ENCODE measurements at places on chromosomes 4 and X.

- DNase-seq = no peak
These were observed 138.0 kb downstream of the NSUN7 start for GRCh38 chr4:40887764-40888131.

DNA sequence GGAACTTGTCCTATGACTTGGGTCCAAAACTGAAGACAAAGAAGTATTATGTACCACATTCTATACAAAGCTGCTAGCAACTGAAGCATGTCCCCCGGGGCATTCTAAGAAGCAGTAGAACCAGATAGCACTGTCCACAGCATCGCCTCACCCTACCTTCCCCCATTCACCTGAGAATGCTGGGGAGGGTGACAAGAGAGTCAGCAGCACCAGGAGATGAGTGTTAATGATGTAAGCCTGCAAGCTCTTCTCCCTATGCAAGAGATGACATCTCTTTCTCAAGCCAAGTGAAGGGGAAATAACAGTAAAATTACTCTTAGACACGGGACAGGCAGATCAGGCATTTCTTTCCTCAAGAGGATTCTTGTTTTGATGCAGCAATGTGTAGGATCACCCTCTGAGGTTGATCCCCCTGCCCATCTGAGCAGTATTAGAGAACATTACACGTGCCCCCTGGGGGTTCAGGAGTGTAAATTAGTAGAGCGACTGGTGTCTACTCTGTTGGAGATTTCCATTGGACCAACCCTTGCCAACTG lies 13.9 kb upstream of the TLR1 start:
- DNase-seq = no peak

GRCh38 chr4:25165916-25166315 lies 5.7 kb upstream of the SEPSECS start:
- DNase-seq = no peak

GRCh38 chrX:24242649-24243175 lies 71.2 kb downstream of the SUPT20HL2 start:
- no peak for DNase-seq

DNA sequence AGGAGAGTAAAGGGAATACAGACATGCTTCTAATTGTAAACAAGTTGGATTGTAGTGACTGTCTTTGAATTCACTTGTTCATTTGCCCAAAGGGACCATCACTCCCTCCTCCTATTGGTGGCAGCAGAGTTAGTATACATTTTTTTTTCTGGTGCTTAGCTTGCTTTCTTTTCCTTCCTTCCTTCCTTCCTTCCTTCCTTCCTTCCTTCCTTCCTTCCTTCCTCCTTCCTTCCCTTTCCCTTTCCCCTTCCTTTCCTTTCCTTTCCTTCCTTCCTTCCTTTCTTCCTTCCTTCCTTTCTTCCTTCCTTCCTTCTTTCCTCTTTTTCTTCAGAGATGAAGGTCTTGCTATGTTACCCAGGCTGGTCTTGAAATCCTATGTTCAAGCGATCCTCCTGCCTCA lies 94.8 kb upstream of the ATP6AP2 start:
- no peak for DNase-seq

- no peak for DNase-seq
These were observed 140.2 kb upstream of the KLF3 start for GRCh38 chr4:38523524-38524448.

DNA sequence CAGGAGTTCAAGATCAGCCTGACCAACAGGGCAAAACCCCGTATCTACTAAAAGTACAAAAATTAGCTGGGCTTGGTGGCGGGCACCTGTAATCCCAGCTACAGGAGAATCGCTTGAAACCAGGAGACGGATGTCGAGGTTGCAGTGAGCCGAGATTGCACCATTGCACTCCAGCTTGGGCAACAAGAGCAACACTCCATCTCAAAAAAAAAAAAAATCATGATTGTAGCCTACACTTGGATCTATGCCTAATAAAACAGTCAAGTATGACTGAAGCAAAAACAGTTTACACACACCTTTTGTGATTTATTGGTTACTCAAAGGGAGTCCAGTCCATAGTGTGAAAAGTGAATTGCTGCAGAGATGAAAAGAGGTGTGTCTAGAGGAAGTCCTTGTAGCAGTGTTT lies 34.7 kb upstream of the TASL start:
- peak; percentile 84 for DNase-seq

DNA sequence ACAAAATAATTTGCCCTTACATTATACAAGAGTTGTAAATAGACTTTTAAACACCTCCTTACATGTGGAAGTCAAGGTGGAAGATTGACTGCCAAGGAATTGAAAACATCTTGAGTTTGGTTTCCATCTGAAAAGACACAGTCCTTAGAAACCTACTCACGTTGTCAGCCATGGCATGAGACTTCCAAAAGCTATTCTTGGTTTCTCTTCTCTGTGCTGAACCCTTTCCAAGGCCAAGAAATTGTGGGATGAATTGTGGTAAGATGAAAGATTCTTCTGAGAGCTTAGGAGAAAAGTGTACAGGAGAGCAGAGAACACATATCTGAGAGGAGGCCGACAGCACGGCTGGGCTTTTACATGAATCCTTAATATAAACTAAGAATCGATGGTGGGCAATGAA lies 370.0 kb downstream of the FBXW7 start:
- no peak for DNase-seq

- DNase-seq = no peak
These were observed 84.0 kb upstream of the PPP2R3B start for GRCh38 chrX:470686-471085.

- DNase-seq = no peak
These were observed 256.1 kb downstream of the THOC2 start for GRCh38 chrX:123476611-123477219.

- DNase-seq = no peak
These were observed 73.0 kb upstream of the WDFY3 start for GRCh38 chr4:85039526-85039925.

- DNase-seq = no peak
These were observed 20.7 kb downstream of the ZNF280C start for GRCh38 chrX:130247996-130248395.

GRCh38 chr4:78237360-78237759 lies 180.2 kb downstream of the FRAS1 start:
- DNase-seq = no peak

GRCh38 chr4:5753366-5753765 lies 42.4 kb downstream of the EVC start:
- no peak for DNase-seq

DNA sequence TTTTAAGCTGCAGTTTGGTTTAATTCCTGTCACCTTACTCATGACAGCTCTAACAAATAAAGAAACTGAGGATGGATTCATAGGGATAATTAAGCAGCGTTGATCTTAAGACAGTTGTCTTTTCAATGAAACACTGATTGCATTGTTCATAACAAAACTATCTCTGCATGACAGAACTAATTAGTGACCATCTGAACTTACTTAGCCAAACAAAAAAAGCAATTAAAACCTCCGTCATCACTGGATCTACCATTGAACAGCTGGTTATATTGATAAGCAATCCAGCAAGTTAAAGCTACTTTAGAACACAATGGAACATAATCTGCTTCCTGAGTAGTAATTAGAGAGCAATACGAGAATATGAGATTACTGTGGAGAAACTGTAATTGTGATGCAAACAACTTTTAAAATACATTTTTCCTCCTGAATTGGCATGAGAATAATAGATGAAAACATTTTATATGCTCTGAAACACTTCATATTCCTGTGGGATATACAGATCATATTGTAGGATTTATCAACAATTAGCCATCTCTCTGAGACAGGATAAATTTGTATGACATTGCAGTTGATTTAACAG lies 2576.8 kb downstream of the PCDH7 start:
- no peak for DNase-seq

- no peak for DNase-seq
These were observed 26.7 kb upstream of the SLC2A9 start for GRCh38 chr4:10047967-10048366.

GRCh38 chr4:83574247-83574646 lies 38.3 kb downstream of the GPAT3 start:
- no peak for DNase-seq

- no peak for DNase-seq
These were observed 62.0 kb downstream of the SLAIN2 start for GRCh38 chr4:48403358-48403757.

- DNase-seq = no peak
These were observed 47.3 kb downstream of the SLAIN2 start for GRCh38 chr4:48388525-48389154.

DNA sequence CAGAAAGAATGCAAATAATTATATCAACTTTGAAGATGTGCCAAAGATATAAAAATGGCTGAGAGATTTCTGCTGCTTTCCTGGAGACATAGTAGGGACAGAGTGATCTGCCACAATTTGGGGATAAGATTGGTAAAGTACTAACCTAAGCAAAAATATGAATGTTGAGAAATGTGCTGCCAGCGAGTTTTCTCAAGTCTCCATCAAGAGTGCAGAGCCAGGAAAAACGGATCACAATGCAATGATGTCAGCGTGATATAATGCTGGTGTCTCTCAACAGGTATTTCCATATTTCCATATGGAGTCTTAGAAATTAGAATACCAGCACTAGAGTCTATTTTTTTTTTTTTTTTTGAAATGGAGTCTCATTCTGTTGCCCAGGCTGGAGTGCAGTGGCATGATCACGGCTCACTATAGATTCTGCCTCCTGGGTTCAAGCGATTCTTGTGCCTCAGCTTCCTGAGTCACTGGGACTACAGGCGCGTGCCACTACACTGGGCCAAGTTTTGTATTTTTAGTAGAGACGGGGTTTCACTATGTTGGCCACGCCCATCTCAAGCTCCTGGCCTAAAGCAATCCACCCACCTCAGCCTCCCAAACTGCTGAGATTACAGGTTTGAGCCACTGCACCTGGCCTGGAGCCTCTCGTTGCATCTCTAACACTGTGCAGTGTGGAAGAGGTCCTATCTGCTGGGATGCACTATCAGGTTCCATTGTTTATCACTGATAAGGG lies 893.5 kb downstream of the TRIML1 start:
- no peak for DNase-seq

- DNase-seq = no peak
These were observed 74.8 kb upstream of the BCOR start for GRCh38 chrX:40172401-40173142.

GRCh38 chrX:20263474-20263873 lies 3.2 kb downstream of the RPS6KA3 start:
- no peak for DNase-seq

DNA sequence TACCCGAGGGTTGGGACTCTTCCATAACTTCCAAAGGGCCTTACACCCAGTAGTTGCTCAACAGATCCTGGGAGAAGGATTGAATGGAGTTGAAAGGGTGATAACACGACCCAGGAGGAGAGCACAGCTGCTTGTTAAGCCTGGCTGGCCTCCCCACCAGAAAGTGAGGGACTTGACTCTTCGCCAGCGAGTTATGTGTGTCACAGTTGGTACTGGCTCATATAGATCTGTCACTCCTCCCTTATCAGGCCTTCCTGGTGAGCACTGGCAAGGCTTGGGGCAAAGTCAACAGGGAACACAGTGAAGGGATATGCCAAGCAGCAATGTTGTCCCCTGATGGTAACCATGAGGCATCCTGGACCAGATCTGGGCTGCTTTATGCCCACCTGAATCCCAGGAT lies 35.8 kb downstream of the APLN start:
- DNase-seq = no peak

Data from DMS153 (cell line).